ENCODE measurements at places on chromosomes 6 and 20.

- DNase-seq = no peak
Measured at GRCh38 chr6:134739299-134740026, 210.4 kb downstream of the ALDH8A1 start.

DNA sequence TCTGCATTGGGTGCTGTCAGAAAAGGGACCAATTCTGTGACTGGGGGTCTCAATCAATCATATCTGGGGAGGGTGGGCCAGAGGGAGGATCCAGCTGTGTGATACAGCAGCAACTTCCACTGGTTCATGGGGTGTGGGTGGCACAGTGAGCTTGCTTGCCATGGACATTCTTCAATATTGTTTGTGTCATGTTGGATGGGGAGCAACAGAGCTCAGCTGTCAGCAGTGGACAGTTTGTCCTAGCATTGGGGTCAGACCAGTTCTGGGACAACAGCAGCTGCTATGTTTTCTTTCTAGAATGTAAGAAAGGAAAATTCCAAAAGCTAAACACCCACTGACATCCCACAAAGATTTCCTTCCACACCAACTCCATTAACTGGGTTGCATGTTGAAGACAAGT, 221.9 kb upstream of the CDH4 start:
- DNase-seq = no peak

DNA sequence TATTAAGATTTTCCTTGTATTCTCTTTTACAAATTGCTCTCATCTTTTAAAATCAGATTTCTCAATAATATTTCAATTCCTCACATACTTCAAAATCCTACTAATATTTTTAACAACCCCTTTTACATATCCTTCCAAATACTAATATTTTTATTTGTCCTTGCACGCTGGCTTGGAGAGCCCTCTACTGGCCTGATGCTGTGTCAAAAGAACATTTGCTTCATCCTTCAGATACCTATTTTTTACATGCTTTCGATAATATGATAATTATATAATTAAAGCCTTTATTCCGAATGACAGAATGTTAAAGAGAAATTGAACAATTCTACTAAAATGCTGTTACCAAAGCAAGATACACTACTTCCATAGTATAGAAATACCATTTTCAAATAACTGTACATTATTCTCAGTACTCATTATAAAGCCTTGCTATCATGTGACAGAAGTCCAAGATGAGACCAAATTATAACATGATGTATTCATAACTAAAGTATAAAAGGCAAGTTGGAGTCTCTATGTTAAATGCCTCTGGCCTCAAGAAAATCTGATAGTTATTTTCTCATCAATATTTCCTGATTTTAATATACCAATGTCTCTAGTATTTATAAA, 39.0 kb upstream of the PLN start:
- DNase-seq = no peak

DNA sequence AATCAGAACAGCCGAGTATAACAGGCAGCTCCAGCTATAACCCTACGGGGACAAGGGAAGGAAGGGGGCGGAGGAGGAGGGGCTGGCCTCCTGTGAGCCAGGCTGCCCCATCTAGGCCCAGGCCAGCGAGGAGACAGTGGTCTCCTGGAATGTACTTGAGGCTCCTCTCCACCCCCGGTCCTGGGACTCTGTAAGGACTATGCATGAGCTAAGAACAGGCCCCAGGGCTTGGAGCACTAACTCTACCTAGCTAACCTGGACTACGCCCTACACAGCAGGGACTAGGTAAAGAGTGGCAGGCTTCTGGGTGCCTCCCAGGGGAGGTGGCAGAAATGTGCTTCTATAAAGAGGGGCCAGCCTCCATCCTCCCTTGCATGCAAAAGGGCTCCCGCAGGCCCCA, 8.9 kb downstream of the KCNK15 start:
- no peak for DNase-seq

GRCh38 chr6:56637640-56638039, 5.0 kb downstream of the DST start:
- no peak for DNase-seq

DNA sequence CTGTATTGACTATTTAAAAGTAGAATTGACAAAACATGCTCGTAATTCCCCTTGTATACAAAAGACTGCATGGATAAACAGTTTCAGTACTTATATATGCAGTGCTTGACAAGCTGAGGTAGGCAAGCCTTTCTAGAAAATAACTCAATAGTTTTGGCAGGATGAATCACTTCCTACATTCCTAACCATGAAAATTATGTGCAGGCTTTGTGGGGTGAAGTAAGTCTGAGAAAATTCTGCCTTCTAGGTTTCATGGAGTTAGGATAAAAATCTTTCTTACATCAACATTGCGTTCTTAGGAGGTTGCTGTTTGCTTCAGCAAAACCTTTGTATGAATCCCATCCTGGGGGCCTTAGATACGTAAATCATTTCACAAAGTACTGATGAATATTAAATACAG, 801.4 kb upstream of the EYS start:
- no peak for DNase-seq

DNA sequence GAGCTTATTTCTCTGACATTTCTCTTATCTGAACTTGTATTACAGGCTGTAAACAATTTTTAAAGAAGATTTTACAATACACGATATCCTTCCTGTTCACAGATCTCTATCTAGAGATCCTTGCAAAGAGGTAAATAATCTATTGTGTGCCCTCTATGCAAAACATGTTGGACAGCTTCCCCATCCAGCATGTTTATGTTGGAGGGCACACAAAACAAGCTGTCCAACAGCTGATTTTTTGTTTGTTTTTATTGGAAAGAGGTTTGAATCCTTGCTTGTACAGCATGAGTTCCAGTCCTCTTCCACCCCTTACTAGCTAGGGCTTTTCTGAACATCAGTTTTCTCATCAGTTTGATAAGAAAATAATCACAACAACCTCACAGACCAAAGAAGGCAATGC, 62.3 kb upstream of the SYNDIG1 start:
- no peak for DNase-seq

DNA sequence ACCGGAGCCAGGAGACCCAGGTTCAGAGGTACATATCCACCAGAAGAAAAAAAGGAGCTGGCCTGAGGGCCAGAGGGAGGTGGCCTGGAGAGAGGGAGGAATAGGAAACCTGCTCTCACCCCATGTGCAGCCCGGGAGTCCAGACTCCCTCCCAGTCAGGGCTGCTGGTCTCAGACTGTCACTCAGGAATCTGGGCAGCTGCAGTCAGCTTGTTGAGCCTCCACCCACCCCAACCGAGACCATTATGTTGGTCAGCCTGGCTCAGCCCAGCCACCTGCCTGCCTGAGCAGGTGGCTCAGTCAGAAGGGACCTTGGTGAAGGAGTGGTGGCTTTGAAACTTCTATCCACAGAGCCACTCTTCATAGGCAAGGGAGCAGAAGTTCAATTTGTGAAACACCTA, 53.3 kb upstream of the EPB41L1 start:
- no peak for DNase-seq

- no peak for DNase-seq
Measured at GRCh38 chr6:152146385-152146784, 338.9 kb downstream of the ESR1 start.

DNA sequence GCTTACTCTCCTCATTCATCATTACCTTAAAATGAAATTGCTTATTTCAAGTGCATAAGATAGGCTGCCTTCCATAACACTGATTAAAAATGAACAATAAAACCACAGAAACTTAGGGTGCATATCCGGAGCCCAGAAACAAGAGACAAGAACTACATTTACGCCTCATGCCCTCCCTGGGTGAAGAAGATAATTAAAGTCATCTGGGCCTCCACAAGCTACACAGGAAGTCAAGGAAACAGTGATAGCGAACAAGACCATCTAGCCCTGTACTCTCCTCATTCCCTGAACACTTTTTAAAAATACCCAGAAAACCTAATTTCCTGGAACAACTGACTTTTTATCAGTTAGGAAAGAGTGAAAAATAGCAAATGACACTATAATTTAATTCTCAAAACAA, 6.3 kb downstream of the SOD2 start:
- DNase-seq = no peak

- DNase-seq = peak; percentile 33
Measured at GRCh38 chr6:21588481-21589351, 4.8 kb upstream of the SOX4 start.

- DNase-seq = no peak
Measured at GRCh38 chr6:131931063-131931750, 20.0 kb downstream of the CCN2 start.

DNA sequence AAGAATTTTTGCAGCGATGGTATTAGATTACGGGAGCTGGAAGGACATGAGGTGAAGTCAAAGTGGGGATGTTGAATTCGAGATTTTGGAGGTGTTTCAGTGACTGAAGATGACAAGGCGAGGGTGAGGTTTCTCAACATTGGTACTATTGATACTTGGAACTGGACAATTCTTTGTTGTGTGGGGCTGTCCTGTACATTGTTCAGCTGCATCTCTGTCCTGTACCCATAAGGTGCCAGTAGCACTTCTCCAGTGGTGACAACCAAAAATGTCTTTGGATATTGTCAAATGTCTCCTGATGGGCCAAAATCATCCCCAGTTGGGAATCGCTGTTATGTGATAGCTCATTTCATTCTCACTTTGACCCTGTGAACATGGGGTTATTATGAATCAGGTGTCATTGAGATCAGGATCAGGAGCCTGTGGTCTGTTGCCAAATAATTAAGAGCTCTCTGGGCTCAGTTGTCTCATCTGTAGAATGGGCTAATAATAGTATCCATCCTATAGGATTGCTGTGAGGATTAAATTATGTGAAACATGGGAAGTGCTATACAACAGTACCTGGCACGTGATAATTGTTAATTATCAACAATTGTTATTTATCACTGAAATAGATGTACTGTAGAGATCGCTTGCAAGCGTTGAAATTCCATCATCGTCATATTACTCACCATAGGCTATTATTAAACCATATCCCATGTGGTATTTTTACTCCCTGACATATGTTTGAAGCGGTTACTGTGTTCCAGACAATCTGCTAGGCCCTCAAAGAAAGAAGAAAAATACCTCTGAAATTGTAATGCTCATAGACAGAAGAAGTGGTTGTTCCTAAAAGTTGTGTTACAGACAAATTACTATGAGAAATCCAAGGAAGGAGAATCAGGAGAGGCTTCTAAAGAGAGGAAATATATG, 48.5 kb upstream of the TTPAL start:
- no peak for DNase-seq

- no peak for DNase-seq
Measured at GRCh38 chr20:43953919-43954592, 39.4 kb downstream of the TOX2 start.

DNA sequence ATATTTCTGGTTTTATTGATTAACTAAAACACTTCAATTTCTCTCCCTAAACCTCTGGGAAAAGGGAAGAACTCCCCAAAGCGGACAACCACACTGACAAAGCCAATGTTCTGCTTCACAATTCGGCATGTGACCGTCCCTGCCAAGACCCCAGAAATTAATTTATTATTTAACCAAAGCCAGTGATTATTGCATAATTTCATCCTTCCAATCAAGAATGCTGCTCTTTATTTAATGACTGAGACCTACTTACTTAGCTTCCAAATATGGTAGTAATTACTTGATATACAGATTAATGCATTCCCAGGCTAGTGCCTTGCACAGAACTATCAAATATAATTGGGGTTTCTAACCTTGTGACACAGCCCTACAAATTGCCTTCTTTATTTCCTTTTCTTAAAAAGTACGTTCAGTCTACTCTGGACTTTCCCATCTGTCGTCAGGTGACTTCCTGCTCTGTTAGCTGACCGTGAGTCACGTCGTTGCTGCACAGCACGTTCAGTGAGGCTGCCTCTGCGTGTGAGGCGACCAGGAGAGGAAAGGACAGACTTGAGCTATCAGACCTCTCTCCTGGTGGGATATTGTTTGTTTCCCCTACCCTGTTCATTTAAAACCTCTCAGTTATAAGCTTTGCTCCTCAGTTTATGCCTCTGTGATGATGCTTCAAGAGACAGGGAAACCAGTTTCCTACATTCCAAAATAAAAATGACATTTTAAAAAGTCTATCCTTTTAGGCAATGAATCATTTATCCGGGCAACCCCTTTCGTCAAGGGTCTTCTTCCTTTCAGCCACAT, 55.7 kb upstream of the TNFAIP3 start:
- peak; percentile 78 for DNase-seq

DNA sequence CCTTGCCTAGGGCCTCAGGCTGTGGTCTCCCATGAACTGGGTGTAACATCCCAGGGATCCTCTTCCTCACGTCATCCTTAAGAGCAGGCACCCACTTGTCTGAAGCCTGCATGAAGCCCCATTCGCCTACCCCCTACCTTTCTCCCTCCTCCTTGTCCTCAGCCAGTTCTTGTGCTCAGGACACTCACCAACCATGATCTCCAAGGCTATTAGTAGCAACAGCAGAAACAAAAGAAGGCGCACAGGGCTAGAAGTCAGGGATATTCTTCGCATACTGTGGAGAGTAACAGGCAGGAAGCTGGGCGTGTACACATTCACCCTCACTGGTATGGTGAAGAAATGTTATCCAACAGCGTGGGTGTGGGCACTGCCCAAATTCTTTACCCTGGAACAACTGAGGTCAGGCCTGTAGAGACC, 7.3 kb downstream of the RAET1E start:
- no peak for DNase-seq

DNA sequence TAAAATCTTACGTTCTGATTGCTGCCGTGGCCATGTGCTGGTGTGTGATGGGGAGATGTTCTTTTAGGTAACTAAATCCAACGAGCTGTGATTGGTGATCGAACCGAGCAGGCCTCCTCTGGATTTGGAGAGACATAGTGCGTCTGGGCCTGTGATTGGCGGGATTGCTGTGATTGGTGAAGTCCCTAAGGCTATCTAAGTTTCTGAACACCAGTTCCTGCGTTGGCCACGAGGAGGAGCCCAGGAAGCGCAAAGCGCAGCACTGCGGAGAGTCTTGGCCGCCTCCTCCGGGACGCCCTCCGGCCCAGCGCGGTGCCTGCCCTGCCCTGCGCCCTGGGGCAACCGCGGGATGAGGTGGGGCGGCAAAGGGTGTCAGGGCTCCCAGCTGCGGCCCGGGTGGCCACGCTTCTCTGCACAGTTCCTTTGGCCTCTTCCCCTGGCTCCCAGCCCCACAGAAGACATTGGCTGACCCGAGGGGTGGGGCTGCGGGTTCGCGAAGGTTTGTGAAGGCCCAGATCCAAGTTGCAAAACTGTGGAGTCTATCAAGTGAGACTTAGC, 33.0 kb downstream of the HNF4A start:
- DNase-seq = peak; percentile 57

- no peak for DNase-seq
Measured at GRCh38 chr6:125863023-125863422, 72.3 kb downstream of the NCOA7 start.

GRCh38 chr6:118260833-118261232, 287.3 kb upstream of the PLN start:
- no peak for DNase-seq
